ENCODE measurements at places on chromosomes 3 and 15.

- DNase-seq = no peak
Measured at GRCh38 chr3:45568848-45569762, 25.4 kb upstream of the LIMD1 start.

DNA sequence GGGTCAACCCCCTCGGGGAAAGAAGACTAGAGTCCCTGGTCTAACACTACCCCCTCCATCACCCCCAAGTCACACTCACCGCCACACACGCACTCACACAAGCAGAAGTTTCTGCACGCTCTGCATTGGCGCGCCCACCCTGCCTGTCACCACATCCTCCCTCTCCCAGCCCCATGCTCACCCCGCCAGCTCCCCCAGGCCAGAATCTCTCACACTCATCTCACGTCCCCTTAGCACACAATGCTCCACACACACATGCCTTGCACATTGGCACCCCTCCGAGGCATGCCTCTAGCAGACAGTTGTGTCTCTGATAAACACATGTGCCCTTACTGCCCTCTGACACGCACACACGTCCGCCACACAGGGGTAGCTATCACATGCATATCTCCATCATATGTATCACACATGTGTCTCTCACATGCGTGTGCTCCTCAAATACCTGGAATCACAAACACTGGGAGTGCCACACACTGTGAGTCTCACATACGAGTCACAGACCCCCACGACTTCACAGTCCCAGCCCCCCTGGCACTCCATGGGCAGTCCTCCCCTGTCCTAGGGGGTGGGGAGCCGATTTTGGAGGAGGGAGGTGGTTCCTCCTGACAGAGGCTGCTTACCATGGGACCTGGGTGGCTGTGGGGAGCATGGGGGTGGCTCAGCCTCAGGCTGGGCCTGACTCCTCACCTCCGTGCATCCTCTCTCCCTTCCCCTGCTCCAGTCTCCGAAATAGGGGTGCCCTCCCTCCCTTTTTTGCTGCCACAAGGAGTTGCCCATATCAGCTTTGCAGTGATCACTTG lies 898 bp downstream of the FBLN2 start:
- DNase-seq = no peak

- DNase-seq = no peak
Measured at GRCh38 chr3:12235691-12236090, 53.2 kb upstream of the PPARG start.

DNA sequence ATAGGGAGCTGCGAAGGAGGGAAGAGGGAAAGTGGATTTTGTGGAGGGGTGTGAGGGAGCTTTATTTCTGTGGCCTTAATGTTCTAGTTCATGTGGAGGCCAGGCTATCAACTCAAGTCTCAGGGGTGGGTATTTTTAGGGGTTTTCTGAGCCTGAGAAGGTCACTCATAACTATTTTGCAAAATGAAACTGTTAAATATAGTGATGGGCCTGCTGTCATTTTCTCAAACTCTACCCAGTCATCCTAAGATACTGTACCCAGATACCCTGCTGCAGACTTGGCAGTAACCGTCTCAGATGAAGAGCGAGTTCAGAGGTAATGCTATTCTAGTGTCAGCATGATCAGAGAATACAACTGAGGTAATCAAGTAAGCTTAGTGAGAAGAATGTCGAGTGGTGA lies 545.0 kb upstream of the TBL1XR1 start:
- no peak for DNase-seq

- no peak for DNase-seq
Measured at GRCh38 chr15:57340682-57341259, 35.5 kb upstream of the CGNL1 start.

DNA sequence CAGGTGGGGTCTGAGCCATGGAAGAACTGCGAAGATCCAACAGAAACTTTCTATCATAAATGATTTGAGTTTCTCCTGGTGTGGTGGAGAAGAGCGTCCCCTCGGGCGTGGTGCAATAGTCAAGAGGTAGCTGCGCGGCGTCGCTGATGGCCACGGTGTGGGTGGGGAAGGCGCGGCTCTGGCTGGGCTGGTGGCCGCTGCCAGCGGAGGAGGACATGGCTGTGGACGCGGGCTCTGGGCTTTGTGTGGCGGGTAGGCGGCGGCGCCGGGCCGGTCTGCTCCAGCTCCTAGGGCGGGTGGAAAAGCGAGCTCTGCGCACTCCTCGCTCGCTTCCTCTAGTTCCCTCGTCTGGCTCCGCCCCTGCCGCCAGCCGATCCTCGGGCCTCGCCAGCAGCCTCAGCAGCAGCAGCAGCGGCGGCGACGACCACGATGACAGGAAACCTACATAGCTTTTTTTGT lies 5.9 kb downstream of the STARD9 start:
- peak; percentile 73 for DNase-seq

DNA sequence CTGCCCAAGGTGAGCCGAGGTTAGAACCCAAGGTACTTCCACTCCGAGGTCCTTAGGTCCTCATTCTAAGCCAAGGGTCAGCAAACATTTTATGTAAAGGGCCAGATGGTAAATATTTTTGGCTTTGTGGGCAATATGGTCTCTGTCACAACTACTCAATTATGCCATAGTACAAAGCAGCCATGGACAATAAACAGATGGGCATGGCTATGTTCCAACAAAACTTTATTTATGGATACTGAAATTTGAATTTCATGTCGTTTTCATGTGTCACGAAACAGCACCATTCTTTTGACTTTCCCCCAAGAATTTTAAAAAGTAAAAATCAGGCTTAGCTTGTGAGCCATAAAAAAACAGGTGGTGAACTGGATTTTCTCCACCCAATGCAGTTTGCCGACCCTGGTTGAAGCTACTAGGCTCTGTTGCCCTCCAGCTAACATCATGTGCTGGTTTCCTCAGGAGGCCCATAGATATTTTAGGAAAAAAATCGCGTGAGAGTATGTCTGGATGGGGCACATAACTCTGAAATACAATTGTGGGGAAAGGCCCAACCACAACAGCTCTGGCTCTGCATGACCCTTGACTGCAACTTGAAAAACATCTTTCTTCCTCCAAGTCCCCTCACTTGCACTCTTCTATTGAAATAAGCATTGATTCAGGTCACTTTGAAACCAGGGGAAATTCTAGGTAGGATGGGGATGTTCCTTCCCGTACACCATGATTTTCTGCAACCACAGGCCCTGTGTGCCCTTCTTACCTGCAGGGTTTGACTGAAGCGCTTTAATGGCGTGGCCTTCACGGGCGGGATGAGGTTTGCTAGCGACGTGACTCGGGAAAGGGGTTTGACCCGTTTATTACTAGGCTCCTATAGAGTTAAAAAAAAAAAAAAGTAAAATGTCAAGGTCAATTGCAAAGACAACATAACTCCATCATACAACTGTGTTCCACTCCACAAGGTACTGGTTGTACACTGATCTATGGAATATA lies 28.5 kb downstream of the ARHGEF3 start:
- DNase-seq = no peak

GRCh38 chr3:142993958-142994442 lies 7.4 kb upstream of the U2SURP start:
- DNase-seq = peak; percentile 31

DNA sequence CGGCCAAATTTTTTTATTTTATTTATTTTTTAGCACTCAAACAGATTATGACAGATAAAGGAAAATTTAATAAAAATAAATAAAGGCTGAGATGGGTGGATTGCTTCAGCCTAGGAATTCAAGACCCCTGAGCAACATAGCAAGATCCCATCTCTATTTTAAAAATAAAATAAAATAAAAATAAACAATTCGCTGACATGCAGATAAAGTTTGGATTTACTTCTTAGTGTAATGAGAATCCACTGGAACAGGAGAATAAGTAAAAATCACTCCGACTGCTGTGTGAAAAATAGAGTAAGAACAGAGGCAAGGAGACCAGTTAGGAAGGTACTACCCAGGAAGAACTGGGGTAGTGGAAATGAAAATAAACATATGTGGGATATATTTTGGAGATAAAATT lies 5.6 kb downstream of the PIK3CB start:
- DNase-seq = no peak

GRCh38 chr3:38516669-38517068 lies 20.5 kb downstream of the EXOG start:
- DNase-seq = no peak
